ENCODE measurements at places on chromosomes 4 and X.

DNA sequence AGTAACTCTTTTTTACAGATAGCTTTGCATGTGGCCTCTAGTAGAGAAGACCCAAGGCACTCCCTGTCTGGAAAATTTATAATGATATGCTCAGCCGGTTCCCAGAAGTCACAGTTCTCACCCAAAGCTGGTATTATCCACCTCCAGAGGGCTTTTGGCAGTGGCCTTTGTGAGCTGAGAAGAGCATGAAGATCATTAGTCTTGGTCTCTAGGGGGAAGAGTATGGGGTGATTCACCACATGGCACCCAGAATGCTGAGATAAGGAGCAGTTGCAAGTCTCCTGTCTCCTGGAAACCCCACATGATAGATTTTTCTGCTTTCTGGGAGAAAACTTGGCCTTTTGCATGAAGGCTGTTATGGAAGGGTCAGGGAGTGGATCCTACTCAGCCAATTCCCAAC is 75.4 kb upstream of the PRPS1 start:
- no peak for DNase-seq

DNA sequence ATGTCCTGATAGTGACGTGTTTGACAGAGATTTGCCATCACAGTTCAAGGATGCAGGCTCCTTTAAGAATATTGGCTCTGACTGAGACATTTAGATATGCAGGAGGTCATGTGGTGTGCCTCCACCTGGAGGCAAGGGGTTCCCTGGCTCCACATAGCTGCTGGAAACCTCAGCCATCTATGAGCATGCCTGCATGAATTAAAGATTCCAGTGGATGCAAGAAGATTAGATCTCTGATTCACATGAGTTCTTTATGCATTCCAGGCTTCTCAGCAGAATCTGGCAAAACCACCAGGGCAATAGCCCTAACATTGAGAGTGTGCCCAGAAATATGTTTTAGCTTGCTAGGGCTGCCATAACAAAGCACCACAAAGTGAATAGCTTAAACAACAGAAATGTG is 298.5 kb upstream of the AADAT start:
- no peak for DNase-seq

GRCh38 chr4:29081234-29081955 is 1638.8 kb upstream of the PCDH7 start:
- no peak for DNase-seq

DNA sequence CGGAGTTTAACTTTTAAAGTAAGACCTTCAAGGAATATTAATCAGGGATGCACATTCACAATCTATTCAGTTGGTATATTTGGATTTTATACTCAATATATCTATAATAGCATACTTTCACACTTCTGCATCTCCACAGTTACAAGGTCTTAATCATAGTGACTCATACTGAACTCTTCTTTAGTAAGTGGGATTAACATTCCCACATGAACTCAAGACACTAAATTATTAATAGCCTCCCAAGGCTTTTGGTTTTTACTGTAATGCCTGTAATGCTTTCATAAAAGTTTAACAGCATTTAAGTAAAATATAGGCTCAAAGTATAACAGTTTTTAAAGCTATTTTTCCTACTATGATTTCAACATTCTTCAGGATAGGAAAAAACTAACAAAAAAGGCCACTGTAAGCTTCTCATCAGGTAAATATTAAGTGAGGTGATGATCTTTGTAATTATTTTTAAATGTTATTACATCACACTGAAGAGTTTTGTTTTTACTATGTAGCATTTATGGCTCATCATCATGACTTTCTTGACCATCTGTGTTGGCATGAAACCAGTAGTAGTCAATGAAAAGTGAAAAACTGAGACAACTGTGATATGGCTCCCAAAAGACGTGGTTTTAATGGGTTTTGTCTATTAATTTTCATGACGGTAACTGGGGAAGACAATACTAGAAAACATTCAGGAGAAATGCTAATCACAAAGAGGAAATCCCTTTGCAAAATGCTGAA is 91.5 kb upstream of the GALNT7 start:
- DNase-seq = no peak

GRCh38 chr4:162056990-162057389 is 106.8 kb downstream of the FSTL5 start:
- DNase-seq = no peak

DNA sequence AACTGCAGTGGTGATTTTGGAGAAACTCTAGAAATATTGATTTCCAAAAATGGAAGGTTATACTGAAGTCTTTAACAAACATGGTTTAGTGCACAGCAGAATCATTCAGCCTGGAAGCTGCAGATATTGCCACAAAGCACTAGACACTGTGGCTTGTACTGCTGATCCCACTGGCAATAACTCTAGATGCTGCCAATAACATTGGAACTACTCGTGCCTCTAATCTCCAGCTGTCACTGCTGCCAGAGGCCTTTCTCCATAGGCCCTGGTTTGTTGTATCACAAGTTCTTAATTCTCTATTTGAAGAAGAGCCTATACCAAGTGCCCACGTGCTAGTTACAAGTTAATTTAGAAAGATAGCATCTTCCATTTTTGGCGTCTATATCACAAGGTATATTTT is 19.3 kb downstream of the DMP1 start:
- DNase-seq = no peak

GRCh38 chrX:42803320-42803719 is 25.4 kb upstream of the PPP1R2C start:
- DNase-seq = no peak

GRCh38 chr4:107885865-107886264 is 45.5 kb upstream of the CYP2U1 start:
- no peak for DNase-seq

DNA sequence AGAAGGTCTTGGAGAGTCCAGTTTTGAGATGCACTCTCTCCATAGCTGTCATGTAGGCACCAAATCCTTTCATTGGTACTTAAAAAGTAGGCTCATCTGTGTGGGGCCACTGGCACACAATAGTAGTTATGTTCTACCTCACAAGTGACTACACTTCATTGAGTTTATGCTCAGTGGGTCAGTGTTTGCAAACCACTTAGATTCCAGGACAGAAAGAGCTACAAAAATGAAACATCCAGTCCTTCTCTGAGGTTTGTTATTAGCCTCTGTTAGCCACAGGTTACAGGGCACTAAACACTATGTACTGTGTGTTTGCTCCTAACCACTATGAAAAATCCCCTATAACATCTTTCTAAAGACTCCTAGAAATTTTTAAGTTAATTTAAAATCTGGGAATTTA is 13.8 kb downstream of the RAB28 start:
- DNase-seq = no peak

DNA sequence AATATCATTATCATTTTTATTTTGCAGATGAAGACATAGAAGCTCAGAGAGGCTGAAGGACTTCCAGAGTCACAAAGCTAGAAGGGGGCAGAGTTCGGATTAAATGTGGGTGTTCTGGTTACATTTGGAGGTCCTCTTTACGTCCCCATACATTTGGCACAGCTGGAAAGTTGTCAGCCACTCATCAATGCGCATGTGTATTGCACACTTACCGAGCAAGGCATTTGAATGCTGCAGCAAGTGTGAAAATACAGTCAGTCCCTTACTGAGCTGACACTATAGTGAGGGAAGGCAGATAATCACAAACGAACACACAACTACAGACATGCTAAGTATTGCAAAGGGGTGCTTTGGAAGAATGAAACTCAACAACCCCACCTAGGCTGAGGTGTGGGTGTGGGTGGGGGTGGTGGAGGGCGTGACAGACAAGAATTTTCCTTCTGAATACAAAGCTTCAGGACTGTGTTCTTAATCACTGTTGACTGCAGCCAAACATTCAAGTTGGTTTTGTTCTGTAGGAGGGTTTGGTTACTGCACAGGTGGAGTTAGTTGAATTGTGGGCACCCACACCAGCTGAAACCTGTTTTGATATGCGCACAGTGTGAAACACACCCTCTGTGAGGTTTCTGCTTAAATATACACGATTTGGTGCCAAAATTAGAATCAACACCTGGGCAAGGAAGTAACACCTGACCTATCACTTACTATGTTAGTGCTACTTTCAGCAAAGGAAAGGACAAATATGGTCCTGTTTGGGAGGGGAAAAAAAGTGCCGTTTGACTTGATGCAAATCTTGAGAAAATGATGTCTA is 72.4 kb downstream of the COQ2 start:
- DNase-seq = no peak

DNA sequence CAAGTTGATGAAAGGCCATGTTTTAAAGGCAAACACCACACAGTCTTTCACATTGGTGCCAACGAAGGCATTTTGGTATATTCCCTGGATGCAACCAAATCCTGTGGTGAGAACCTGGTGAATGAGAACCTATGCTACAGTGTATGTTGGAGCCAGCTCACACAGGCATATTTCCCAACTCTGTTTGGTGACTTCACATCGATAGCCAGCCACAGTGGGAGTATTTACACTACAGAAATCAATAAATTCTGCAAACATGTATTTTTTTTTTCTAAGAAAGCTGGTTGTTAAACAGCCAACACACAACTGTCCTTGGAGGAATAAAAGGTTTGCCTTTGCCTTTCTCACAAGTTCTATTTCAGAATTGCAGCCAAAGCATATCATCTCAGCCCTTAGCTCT is 691.0 kb downstream of the GRID2 start:
- no peak for DNase-seq

- no peak for DNase-seq
Observed at GRCh38 chr4:850323-850945, 24.5 kb upstream of the CPLX1 start.

- no peak for DNase-seq
Observed at GRCh38 chr4:130124066-130124465, 1028.1 kb downstream of the C4orf33 start.

DNA sequence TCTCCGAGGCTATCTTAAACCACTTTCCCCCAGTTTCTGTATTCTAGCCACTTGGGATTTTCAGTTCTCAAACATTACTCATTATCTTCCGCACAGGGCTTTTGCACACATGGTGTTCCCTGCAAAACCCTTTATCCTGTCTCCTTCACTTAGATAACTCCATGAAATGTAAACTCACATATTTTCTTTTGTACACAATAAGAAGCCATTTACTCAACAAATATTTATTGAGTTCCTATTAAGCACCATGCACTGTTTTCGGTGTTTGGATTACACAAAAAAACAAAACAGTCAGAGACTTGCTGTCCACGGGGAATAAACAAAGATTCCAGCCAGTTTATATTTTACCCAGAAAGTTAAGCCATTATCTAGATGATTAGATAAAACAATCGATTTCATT is 42.5 kb upstream of the UNC5C start:
- no peak for DNase-seq

GRCh38 chr4:38663090-38663800 is 754 bp upstream of the KLF3 start:
- no peak for DNase-seq

- no peak for DNase-seq
Observed at GRCh38 chrX:17433965-17434364, 59.0 kb downstream of the NHS start.
